ENCODE measurements at places on chromosomes 12 and 14.

GRCh38 chr12:60259225-60259624 is 663.4 kb downstream of the SLC16A7 start:
- DNase-seq = no peak

DNA sequence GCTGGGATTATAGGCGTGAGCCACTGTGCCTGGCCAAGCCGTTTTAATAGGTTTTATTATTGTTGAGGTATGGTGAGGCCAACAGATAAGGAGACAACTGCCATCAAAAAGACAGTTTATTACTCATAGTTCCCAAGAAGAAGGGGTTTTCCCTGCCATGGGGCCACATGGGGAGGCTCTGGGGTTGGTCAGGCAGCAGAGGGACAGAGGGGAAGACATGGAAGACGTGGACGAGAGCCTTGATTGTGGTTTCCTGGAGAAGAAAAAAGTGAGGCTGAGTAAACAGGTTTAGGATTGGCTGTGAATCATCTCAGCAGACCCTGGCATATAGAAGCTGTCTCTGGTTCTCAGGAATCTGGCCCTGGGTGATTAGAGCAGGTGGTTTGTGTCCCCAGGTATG is 69.9 kb downstream of the FOXN4 start:
- DNase-seq = no peak

GRCh38 chr12:115351514-115352077 is 667.6 kb upstream of the TBX3 start:
- no peak for DNase-seq

DNA sequence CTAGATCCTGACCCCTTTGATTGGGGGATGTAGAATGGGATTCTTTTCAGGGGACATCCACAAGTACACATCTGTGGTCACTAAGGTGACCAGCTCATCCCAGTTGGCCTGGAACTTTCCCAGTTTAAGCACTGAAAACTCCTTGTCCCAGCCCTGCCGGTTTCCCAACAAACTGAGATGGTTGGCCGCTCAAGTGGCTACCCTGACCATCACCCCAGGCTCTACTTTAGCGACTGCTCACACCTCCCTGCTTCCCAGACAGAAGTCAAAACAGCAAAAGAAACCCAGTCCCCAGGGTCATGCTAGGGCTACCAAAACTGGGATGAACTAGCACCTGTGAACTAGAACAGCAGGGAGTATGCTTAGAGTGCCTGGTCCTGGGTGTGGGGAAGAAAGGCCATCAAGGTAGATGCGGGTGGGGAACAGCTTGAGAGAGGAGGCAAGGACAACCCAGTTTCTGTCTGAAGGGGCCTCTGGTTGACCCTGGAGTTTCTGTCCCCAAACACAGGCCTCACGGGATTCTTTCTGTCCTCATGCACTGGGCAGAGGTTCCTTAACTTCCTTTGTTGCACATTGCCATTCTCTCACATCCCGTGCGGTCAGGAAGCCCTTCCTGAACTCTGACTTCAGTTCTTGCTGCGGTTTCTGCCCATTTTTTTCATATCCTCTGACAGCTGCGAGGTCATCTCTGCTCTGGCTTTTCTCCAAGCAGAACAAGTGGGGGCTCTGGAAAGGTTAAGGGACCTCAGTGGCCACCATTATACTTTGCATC is 1.6 kb downstream of the LTB4R start:
- DNase-seq = peak; percentile 65

DNA sequence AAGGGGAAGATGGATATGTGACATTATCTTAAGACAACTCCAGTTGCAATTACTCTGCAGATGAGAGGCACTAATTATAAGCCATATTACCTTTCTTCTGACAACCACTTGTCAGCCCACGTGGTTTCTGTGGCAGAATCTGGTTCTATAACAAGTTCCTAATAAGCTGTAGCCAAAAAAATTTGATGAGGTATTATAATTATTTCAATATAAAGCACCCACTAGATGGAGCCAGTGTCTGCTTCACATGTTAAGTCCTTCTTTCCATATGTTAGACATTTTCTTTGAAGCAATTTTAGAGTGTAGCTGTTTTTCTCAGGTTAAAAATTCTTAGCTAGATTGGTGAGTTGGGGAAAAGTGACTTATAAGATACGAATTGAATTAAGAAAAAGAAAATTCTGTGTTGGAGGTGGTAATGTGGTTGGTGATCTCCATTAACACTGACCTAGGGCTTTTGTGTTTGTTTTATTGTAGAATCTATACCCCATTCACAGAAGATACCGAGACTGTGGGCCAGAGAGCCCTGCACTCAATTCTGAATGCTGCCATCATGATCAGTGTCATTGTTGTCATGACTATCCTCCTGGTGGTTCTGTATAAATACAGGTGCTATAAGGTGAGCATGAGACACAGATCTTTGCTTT is 36.9 kb downstream of the PSEN1 start:
- DNase-seq = no peak

DNA sequence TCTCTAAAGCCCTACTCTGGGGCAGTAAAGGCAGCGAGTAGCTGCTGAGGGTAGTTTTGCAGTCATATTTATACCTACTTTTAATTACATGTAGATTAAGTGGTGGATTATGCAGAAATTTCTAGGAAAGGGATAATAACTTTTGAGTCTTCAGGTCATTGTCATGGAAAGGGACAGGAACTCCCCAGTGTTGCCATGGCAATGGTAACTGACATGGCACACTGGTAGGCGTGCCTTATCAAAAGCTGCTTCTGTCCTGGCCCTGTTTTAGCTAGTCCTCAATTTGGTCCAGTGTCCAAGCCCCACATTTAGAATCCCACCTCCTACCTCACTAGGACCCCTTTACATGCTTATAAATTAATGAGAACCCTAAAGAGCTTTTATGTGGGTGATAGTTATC is 303.1 kb downstream of the VRK1 start:
- no peak for DNase-seq

DNA sequence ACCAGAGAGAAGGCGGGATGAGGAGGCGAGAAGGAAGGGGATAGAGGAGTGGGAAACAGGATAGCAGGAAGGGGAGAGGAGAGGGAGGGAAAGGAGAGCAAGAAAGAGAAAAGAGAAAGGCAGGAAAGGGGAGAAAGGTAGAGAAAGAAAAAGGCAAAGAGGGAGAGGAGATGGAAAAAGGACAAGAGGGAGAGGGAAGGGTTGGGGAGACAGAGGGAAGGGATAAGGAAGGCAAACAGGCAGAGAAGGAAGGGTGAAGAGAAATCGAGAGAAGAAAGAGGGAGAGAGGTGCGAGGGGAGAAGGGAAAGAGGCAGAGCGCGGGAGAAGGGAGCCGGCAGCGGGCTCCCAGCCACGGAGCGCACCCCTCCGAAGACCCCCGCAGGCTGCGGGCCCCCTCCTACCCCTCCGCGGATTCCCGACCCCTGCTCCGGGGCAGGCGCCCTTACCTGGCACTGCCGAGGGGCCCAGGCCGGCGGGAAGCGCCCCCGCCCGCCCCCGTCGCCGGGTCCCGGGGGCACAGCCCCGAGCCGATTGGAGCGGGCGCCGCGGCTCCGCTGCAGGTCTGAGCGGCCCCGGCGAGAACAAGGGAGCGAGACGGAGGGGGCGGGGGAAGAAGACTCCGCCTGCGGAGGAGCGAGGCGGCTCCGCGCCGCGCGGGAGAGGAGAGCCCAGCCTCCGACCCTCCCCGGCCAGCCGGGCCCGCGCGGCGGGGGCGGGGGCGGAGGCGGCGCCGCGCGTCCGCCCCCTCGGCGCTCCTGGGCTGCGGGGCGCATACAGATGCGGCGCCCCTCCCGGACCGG is at the start of gene CDH24:
TSS of gene CDH24 (minus strand) at position 565 of the 801 bp plus-strand sequence. CDS start 1,787 bp downstream, outside the sequence.
- DNase-seq = peak; percentile 91

GRCh38 chr12:27148373-27148772 is 66.0 kb upstream of the C12orf71 start:
- no peak for DNase-seq

DNA sequence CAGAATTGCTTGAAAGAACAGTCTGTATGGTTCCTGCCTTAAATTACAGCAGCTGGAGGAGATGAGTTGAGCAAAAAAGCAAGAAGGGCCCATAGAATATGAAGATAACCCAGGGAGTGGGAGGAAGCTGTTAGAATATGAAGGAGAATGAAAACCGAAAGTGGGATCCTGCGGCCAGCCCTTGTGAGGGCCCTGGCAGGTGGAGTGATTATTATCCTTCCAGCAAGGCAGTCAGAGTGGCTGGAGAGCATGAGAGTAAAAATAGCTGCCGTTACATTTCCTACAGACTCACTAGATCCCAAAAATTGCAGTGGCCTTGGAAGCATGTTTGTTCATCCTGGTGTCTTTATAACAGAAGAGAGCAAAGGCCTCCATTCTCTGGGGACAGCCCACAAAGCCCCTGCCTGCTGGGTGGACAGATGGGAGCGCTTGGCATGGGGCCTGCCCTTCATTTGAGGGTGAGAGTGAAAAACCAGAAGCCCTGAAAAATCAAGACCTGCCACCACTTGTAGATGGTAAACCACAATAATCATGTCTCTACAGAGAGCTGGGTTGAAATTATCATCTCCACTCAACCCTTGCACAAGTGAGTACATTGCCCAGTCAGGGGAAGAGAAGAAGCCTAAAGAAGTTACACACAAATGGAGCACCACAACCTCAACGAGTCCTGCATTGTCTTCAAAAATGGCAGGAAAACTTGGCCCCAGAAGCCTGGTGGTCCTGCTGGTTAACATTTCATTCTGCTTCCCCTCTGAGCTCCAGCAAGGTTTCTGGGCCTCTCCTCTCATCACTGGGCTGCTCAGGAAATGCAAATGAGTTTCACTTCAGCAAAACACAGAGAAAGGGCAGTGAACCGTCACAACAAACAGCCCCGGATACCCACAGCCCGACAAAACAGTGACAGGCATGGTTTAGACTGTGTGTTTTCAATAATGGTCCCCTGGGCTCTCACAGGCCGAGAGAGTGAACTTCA is 20.5 kb downstream of the ZDHHC22 start:
- DNase-seq = no peak

- no peak for DNase-seq
These were observed 274.9 kb downstream of the EMP1 start for GRCh38 chr12:13471471-13471870.

- peak; percentile 79 for DNase-seq
These were observed 1.4 kb downstream of the ASPG start for GRCh38 chr14:104086661-104087461.

GRCh38 chr12:47773062-47773857 is at the start of gene SLC48A1:
Gene SLC48A1, plus strand, starts transcription at chr12:47773238. Its CDS starts 67 bp downstream, at chr12:47773305.
- DNase-seq = peak; percentile 80

- DNase-seq = no peak
These were observed 8.1 kb downstream of the LPAR5 start for GRCh38 chr12:6627616-6628015.

GRCh38 chr12:124210991-124211577 is 83.8 kb upstream of the RFLNA start:
- DNase-seq = no peak

GRCh38 chr14:44940211-44940610 is 21.5 kb downstream of the KLHL28 start:
- no peak for DNase-seq

DNA sequence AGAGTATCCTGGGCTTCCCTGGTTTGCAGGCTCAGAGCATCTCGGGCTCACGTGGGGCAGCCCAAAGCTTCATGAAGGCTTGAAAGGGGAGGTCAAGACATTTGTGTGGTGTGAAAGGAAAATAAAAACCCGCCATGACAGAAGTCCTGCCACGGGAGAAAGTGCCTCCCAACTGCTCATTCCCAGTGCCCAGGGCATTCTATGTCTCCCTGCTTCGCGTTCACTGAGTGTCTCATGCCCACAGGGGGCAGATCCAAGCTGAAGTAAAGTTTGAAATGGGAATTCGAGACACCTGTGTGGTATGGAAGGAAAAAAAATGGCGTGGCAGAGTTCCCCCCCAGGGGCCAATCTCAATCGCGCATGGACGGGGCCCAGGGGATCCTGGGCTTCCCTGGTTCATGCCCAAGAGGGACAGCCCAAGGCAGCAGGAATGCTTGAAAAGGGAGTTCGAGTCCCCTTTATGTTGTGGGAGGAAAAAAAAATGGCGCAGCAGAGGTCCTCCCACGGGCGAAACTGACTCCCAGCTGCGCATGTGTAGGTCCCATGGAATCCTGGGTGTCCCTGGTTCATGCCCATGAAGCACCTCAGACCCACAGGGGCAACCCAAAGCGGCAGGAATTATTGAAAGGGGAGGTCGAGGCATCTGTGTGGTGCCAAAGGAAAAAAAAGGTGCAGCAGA is 576.7 kb downstream of the ALG10 start:
- DNase-seq = no peak

DNA sequence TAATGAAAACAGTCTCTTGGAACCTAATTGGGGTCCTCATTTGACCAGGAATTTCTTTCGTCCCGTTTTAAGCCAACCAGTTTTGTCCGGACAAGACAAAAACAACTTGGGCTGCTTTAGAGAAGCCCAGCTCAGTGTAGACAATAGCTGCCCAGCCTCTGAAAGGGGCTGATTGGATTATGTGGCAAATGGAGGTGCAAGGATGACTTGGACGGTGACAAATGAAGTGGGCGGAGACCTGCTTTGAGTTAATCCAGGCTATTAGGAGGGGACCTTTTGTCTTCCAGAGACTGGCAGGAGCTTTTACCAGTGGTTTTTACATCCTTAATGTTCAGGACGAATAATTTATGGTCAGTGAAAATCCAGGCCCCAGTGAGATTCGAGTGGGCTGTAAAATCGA is 4.8 kb downstream of the MEG3 start:
- no peak for DNase-seq

All from right cardiac atrium (tissue), 5 donors.